ENCODE measurements at places on chromosomes 7 and 10.

GRCh38 chr7:106225856-106226255 is 58.9 kb downstream of the NAMPT start:
- DNase-seq: no peak

DNA sequence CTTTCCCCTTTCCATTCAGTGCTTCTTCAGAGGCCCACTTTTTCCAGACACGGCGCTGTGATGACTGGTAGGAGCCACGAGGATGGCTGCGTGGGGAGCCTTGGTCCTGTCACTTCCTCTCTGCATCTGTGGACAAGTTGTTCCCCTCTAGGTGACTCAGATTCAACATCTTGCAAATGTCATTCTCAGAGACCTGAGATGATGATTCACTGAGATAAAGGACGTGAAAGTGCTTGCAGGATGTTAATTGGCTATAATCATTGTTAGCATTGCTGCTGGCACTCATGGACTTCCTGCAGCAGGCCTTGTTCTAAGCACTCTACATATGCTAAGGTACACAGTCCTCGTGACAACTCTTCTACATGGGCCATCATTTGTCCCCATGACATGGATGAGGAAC is 489.8 kb upstream of the ZMIZ1 start:
- no peak for DNase-seq

DNA sequence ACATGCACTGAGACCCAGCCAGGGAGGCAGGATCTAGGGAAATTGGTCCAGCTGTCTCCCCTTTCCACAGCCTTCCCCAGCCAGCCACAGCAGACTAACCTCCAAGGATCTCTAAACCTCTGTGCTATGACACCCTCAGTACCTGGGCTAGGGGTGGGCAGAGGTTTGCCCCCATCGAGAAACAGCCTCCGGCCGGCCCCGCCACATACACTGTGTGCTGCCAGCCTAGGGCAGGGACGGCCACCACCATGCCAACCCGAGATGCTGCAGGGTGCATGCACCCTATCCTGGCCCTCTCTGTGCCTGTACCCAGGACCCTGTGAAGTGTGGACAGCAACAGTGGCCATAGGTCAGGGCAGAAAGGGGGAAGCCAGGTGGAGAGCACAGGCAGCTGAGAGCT is 58.1 kb downstream of the PARP12 start:
- no peak for DNase-seq

GRCh38 chr7:112086496-112087254 is 119.5 kb downstream of the DOCK4 start:
- peak; percentile 78 for DNase-seq

DNA sequence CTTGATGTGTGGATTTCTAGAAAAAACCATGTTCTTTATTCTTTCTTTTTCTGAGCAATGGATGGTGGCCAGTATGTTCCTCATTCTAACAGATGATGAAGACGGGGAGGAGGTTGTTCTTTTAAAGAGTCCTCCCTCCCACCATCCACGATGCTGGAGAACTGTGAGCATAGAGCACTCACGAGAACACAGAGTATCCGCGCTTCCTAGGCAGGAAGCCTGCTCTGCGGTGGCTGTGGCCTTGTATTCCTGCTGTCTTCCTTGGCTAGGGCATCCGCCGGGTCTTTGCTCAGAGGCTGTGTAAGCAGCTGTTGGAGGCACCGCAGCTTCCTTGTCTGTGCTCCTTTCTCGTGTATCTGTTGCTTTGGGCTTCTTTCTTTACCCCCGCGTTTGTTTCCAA is 214.2 kb downstream of the CCDC3 start:
- no peak for DNase-seq

DNA sequence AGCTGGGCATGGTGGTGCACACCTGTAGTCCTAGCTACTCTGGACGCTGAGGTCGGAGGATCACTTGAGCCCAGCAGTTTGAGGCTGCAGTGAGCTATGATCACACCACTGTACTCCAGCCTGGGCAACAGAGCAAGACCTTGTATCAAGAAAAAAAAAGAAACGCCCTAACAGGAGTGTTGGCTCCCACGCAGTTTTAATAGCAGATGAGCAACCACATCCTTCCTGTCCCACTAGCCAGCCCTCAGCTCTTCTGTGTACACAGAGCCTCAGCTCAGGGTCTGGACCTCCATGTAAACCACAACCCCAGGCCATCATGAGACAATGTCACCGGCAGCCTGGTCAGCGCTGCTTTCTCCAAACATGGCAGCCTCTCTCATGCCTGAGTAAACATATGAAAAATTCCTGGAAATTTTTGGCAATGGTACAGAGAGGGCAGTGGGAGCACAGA is 108.2 kb downstream of the PIP4K2A start:
- DNase-seq: peak; percentile 79

DNA sequence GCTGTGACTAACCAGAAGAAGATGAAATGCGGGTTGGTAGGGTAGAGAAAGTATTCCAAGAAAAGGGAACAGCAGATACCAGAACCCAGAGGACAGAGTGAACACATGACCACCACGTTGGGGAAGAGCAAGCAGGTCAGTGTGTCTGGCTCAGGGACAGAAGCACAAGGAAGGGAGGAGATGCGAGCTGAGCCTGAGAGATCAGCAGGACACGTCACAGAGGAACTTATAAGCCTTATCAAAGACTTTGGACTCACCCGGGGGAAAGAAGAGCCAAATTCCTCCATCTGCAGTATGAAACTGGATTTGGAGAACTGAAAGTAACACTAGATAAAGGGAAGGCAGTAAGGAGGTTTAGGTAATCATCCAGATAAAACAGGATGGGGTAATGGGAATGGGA is 232.1 kb upstream of the NPVF start:
- DNase-seq: no peak

DNA sequence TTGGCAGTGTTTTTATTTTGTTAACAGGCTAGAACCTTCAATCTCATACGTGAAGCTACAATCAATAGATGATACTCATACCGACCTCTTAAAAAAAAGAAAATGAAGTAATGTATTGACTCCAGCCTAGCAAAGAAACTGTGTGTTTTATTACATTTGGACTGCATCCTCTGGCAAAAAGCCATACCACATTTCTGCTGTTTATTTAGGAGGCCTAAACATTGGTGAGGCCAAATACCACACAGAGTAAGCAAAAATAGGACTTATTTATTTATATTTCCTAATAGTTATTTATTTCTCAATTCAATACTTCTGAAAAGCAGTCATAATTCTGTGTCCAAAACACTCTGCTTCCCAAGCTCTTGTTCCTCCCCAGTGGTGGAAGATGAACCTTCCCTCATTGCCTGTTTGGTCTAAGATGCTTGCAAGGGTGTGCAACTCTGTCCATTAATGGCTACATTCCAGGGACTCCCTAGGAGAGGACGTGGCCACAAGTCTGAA is 398.8 kb upstream of the KLF6 start:
- peak; percentile 22 for DNase-seq

- no peak for DNase-seq
Observed at GRCh38 chr7:155793720-155794119, 18.5 kb downstream of the SHH start.

GRCh38 chr10:84391326-84391725 is 62.9 kb downstream of the CCSER2 start:
- no peak for DNase-seq

DNA sequence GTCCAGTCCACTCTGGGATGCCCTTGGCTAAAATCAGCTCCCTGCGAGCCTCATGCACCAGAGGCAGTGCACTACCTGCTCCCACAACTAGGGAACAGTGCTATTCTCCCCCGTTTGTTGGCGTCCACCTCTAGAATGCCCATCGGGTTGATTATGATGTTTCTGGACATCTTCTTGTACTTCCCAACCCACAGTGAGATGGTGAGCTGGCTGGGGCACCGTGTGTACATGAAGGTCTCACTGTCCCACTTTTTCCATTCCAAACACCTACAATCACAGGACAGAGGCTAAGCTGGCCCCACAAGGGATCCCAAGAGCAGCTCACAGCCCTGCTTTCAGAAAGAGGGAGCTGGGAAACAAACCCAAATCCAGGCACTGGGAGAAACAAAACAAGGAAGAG is 126.2 kb upstream of the ZNF92 start:
- DNase-seq: no peak

- DNase-seq: peak; percentile 78
Observed at GRCh38 chr7:24741679-24742505, 15.4 kb downstream of the GSDME start.

GRCh38 chr7:19133886-19134285 is 11.3 kb downstream of the FERD3L start:
- DNase-seq: no peak

DNA sequence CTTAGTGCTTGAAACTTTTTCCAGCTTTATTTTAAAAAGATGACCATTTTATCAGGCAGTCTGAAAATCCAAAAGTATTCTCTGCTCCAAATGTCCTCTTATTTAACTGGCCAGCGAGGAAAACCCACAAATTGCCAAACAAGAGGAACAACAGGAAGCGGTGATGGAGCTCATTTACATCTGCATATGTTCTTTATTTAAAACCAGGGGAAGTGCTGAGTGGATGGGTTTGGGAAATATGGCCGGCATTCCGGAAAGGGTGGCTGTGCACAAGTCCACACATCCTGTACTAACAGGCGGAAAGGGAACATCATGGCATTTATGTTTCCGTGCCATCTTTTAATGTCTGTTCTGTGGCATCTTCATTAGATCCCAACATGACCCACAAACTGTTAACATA is 974.5 kb downstream of the LRMDA start:
- DNase-seq: no peak

- peak; percentile 99 for DNase-seq
Observed at GRCh38 chr7:7321681-7322080, 139.3 kb downstream of the C1GALT1 start.

- no peak for DNase-seq
Observed at GRCh38 chr10:99981581-99982199, 28.1 kb downstream of the DNMBP start.

DNA sequence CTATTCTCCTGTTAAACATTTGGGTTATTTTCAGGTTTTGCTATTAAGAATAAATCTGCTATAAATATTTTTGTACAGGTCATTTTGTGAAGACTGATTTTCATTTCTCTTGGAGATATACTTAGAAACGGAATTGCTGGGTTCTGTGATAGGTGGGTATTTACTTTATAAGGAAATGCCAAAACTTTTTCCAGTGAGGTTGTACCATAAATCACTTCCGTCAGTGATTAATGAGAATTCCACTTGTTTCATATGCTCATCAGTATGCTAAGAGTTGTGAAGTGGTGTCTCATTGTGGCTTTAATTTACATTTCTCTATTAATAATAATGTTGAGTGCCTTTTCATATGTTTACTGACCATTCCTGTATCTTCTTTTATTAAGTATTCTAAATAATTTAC is 84.0 kb upstream of the KLF14 start:
- DNase-seq: no peak

- DNase-seq: peak; percentile 89
Observed at GRCh38 chr10:107442035-107442505, 277.6 kb upstream of the SORCS1 start.

DNA sequence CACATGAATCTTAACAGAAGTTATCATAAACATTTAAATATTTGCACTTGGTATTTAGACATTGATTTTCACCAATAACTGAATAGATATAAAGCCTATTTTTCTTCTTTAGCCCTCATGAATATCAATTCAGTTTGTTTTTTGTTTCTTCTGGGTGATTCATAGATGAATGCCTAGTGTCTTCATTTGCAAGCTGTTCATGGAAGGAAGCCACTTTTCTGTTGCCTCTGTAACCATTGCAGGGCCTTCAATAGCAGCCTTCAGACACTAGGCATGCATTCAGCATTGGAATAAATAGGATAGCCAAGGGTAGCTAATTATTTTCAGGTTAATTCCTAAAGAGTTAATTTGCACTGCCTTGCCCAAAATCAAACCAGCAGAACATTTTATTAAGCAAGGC is 375.3 kb downstream of the DPP6 start:
- no peak for DNase-seq

DNA sequence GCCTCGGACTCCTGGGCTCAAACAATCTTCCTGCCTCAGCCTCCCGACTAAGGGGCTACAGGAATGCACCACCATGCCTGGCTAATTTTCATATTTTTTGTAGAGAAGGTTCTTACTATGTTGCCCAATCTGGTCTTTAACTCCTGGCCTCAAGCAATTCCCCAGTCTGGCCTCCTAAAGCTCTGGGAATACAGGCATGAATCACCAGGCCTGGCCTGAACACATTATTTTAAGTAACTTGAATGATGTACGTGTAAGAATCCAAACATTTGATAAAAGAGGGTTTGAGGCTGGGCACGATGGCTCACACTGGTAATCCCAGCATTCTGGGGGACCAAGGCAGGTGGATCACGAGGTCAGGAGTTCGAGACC is 13.0 kb upstream of the BAMBI start:
- no peak for DNase-seq

DNA sequence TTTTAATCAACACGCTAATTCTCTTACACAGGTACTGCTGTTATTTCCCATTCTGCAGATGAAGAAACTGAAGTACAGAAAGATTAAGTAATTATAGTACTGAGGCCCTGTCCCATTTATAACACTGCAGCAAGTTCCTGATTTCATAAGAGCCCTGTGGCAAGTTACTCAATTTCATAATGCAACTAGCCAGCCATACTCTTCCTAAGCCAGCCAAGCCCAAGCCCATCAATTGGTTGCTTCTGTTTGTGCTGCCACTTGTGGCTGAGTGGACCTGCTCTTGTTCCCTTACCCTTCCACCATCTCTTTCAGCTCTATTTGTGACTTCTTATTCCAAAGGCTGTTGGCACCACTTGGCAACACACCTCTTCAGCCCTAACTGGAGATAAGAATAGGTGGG is 19.7 kb upstream of the PRPF18 start:
- peak; percentile 42 for DNase-seq

DNA sequence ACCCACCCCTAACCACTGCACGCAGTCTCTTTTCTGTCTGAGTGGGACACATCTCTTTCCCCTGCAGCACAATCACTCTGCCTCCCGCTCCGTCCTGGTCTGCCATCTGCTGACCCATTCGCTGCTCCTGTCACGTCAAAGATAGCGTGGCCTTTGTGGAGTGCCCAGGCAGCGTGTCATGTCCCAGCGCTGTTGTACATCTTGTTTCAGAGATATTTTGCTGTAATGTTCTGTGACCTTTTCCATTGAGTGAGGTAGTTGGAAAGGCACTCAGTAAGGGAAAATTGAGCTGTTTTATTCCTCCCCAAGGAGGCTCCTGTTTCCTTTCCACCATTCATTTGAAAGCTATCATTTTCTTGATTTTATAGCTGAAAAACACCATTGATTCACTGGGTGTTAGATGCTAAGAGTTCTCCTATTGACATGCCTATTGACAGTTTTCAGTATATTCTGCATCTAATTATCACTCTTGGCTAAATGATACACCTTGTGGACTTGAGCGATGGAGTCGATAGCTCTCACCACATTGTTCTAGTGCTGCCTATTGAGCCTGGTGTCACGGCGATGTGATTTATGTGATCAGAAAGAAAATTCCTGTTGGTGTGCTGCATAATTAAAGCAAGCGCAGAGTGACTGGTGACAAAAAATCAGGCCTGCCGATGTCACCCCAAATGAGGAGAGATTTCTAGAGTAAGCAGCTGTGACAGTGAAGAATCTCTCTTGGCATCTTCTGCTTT is 372.6 kb downstream of the LRMDA start:
- no peak for DNase-seq

- DNase-seq: peak; percentile 97
Observed at GRCh38 chr10:71840177-71840957, 10.7 kb downstream of the PSAP start.

GRCh38 chr10:52785418-52785817 is 12.8 kb upstream of the MBL2 start:
- no peak for DNase-seq
